ENCODE measurements at places on chromosomes 2 and 18.
A peak's percentile ranks its signal among the peaks of the same experiment; 100 is the strongest.

GRCh38 chr2:19845323-19845920, 56.4 kb downstream of the TTC32 start:
- no peak for DNase-seq

DNA sequence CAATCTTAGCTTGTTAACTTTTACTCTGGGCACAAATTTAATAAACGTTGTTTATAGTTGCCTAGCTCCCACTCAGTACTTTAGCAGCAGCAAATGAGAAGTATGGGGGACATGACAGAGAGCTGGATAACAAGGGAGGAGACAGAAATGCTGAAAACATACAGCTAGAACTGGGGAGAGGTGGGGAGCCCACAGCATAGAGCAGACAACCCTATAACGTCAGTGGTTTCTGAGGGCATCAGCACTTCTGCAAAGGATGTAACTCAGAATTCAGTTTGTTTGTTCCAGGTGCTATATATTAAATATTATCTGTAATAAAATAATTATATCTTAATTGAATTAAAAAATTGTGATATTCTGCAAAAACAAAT, 1098.7 kb upstream of the FANCL start:
- DNase-seq: no peak

DNA sequence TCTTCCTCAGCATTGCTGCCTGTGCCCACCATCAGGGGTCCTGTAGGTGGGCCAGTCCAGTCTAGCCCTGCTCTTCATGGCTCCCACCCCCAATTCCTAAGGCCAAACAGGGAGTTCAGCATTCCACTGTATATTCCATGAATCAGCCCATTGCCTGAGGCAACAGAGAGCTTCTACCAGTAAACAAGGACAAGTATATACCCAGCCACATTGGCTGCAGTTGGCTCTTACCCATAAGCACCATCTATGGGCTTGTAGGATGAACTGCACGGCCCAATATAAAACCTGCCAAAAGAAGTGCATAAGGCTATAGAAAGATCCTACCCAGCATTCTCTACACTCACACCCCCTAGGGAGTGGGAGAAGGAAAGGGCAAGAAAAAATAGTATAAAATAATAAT, 95.1 kb upstream of the SALL3 start:
- DNase-seq: no peak

DNA sequence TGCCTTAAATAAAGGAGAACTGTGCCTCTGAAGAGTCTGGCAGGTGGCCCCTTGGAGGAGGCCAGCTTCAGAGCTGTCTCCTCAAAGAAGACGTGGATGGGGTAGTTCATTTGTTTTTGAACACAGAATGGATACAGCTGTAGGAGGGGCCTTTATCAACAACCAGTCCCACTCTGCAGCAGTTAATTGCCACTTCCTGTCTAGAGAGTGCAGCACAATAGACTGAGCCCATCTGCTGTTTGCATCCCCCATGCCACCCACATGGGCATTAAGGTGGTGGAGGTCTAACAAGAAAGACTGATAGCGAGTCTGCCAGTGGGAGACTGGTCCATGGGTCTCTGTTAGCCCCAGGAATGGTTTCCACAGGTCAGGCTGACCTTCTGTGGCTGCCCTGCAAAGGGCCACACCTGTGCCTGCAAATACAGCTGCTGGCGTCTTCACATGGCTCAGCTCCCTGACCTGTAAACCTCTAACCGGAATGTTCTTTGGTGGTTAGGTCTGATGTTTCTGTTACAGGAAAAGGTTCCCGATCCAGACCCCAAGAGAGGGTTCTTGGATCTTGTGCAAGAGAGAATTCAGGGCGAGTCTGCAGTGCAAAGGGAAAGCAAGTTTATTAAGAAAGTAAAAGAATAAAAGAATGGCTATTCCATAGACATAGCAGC, 153.3 kb upstream of the ITGA6 start:
- no peak for DNase-seq

- no peak for DNase-seq
Observed at GRCh38 chr2:149761611-149762010, 174.0 kb upstream of the MMADHC start.

GRCh38 chr2:47437287-47437686, 34.3 kb downstream of the MSH2 start:
- no peak for DNase-seq

DNA sequence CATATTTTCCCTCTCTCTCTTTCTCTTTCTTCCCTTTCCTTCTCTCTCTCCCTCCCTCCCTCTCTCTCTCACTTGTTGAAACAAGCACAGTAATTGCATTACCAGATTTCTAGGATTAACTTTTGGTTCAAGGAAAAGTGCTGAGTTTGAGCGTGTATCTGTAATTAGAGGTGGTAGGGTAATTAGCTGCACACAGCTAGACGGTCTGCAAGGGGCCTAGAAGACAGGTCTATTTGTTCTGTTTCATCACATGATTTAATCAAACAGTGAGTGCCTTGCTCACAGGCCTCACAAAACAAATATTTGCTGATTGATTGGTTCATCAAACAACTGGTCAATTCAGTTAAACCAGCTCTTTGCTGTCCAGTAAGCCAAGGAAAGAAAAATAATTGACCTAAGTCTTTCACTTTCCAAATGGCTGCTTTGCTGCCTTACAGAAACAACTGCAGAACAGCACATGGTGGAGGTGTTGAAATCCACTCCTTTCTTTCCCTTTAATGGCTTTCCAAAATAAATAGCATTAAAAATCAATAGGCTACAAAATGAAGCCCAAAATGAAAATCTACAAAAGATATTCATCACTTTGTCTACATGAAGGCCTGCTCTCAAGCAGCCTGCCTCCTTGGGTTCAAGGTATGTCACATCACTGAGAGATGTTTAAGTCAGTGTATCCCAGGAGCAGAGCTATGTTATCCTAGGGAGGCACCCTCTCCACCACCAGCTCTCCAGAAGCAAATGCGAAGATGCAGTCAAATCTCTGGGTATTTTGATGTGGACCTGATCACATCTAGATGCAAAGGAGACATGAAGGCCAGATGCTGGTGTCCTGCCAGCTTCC, 264.4 kb upstream of the SIX2 start:
- no peak for DNase-seq

DNA sequence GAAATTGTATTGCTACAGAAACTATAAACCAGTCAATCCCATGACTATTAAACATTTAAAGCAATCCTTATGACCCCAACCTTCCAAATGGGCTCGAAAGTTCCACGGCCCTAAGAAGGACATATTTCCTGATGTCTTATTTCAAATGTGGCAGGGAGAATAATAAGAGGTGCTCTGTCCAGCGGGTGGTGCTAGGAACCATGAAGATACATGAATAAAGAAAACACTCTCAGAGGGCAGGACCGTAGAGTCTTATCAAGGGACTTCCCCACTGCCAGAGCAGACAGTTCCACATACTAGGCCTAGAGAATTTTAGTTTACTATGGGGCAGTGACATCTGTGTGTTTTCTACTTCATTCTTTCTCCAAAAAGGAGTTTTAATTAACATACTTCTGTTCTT, 187.1 kb upstream of the PIK3C3 start:
- DNase-seq: no peak

GRCh38 chr18:79248495-79249060, 147.2 kb upstream of the NFATC1 start:
- no peak for DNase-seq

DNA sequence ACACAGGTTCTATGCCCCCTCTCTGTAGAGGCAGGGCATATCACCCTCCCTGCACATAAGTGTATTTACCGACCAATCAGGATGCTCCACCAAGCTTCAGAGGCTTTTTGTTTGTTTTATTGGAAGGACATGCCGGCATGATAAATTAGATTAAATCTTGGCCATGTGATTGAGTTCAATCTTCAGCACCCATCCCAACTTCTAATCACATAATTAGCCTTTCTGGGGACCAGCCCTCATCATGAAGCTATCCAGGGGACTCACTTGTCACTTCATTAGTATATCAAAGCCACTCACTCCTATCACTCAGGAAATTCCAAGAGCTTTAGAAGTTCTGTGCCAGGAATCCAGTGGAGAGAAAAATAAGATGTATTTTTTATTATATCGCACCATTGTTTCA, 158.6 kb upstream of the SYT4 start:
- no peak for DNase-seq

DNA sequence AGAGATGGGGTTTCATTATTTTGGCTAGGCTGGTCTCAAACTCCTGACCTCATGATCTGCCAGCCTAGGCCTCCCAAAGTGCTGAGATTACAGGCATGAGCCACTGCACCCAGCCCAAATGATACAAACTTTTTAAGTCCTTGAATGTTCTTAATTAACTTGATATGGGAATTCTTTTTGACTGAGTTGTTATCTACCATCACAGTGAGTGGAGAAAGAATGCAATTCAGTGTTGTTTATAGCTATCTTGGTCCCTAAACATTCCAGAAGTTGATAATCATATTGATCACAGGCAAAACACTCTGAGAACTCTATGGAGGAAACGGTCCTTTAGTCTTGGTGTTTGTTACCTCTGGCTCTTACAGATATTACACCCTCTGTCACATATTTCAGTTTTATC, 1072.5 kb downstream of the SUCLG1 start:
- peak; percentile 69 for DNase-seq

DNA sequence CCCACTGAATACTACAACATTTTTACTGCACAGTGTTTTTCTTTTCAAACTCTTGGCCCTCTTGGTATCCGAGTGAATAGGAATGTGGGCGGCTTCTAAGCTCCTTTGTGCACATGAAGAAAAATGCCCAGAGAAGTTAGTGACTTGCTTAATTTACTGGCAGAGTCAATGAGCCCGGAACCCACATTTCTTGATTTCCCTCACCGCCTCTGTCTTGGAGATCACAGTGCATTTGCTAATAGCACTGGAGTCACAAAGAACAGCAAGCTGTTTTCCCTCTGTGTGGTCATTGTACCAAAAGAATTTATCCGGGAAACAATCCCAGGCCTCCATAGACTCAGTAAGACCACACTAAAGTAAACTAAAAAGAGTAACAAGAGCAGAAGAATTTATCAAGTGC, 18.9 kb downstream of the STON1 start:
- DNase-seq: no peak

DNA sequence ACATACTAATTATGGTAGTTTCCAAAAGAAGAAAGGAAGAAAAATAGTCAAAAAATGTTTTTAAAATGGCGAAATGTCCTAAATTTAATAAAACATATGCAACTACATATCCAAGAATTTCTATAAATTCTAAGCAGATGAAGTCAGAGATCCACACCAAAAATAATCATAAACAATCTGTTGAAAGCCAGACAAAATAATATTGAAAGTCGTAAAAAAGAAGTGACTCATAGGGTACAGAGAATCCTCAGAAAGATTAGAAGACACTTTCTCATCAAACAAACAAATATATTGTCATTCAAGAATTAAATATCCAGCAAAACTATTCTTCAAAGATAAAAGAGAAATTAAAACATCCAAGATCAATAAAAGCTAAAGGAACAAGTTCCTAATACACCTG, 281.4 kb upstream of the ZNF804A start:
- no peak for DNase-seq

DNA sequence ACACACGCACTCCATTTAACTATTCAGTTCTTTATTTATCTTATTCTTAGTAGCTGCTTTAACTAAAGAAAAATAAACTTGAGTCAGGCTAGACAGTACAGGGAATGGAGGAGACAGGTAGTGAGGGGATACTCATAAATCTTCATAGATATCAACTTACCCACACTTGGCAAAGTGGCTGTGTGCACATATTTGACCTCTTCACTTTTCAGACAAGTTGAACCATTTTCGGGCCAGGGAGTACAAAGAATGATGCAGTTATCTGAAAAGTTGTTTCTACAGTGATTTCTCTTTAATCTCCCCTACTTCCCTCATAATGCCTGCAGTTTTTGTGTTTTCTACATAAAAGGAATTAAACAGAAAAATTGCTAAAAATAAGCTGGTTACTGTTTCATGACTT, 307.5 kb downstream of the GULP1 start:
- no peak for DNase-seq
